Liver (tissue), 10 donors: ENCODE measurements at places on chromosomes 7 and 10. TPM values are rescaled to one million over a fixed set of nuclear protein-coding genes. Genes with fewer than 3 reads are reported as not detected.

GRCh38 chr7:55127135-55127551 lies 108.3 kb downstream of the EGFR start:
- no peak for DNase-seq

DNA sequence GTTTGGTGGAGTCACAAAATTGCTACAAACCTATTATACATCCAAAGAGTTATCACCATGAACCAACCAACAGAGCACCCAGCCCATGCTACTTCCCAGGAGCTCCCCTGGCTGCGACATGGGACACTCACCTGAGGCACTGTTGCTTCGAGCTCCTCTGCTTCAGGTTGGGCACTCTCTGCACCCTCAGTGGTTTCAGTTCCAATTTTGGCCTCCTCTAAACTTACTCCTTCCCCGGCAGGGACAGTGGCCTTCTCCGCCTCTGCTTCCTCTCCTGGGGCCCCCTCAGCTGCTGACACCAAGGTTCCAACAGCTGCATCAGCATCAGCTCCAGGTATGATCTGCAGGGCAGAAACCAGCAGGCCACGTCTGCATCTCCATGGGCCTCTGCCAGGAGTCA lies 120.4 kb upstream of the TARP start:
- no peak for DNase-seq

GRCh38 chr10:122494833-122495232 lies 33.5 kb downstream of the HTRA1 start:
- no peak for DNase-seq

NANOS1 gene
- 0.08 TPM for total RNA-seq
